Lung microvascular endothelial cell (primary cell): ENCODE measurements at places on chromosomes 2 and 18. TPM values are rescaled to one million over a fixed set of nuclear protein-coding genes. Genes with fewer than 3 reads are reported as not detected.

DNA sequence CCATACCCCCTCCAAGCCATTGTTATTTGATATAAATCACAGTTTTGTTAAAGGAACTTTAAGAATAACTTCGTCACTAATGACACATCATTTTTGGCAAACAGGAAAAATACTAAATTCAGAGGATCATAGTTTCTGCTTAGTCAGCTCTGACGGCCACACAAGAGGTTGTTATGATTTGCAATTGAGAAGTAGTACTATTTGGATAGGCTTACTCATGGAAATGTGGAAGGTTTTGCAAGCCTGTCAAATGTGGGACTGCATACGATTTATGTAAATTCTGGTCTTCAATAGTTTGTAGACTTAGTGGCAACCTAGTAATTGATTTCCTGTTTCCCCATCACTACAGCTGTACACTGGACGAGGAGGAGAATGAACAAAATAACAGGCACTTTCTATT lies 108.1 kb downstream of the ARHGEF33 start:
- peak; percentile 77 for DNase-seq

The PDE1A gene
- total RNA-seq = 3.0 and 3.7 TPM in 2 replicates

DNA sequence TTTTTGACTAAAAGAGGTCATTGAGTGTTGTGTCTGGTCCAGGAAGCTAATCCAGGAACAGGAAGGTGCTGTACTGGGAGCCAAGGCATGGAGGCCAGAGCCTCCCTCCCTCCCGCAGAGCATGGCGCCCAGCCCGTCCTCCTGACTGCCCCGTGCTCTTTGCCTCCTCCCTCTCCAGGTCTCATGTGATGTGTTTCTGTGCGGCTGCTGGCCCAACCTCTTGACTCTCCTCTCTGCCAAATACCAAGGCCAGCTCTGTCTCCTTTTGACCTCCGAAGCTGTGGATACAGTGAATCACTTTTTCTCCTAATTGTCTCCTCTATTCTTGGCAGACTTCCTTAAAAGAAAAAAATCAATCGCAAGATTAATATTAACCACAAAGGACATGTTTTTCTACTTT lies 284.1 kb downstream of the PHLPP1 start:
- peak; percentile 93 for DNase-seq

The CFAP221 gene
- total RNA-seq = not detected in 2 replicates

- peak; percentile 60 for DNase-seq
These were observed 105.2 kb downstream of the NETO1 start for GRCh38 chr18:72762515-72763122.

DNA sequence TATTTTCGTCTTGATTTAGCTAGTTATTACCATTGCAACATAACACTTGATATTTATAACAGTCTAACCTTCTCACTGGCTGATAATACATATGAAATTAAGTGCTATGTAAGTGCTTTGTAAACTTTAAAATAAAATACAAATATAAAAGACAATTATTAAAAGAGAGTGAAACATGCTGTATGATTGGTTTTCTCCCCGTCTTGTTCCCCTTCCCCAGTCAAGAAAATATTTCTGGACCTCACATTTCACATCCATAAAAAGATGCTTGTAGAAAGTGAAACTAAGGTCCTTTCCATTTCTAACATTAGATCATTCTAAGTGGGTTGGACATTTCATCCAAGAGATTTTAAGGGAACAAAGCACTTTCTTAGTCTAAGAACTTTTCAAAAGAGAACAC lies 310.2 kb upstream of the LRATD1 start:
- no peak for DNase-seq

The PSMA8 gene
- not detected in 2 replicates for total RNA-seq

GRCh38 chr2:110639972-110640371 lies 37.9 kb downstream of the BUB1 start:
- DNase-seq = no peak

DNA sequence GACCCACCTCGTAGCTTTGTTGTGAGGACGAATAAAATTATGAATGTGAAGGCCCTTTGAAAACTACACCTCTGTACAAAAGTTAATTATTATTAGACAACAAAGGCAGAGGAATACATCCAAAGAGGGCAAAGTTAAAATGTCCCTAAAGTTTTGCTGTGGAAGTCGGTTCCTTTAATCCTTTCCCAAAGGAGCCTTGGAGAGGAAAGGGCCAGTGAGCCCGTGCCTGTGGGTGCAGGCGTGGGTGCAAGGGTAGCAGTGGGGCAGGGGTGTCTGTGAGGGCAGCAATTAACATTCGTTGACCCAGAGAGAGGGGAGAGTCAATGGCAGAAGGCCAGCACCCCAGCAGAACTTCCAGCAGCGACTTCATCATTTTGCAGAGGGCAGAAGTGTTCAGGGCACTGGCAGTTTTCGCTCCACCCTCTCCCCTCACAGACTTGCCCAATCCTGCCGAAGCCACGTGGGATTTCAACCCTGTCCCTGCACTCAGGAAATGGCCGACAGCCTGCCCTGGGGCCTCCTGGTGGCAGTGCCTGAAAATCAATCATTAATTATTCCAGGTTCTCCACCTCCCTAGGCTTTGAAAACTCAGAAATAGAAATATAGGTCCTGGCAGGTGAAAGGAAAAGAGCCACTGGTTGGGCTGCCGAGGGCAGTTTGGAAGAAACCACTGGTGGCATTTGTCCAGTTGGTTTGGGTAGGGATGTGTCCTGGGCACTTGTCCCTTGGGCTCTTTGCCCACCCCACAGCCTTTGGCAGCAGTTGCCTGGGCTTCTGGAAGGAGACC lies 4.2 kb upstream of the PAX8 start:
- DNase-seq = peak; percentile 20

The EIF5B gene
- total RNA-seq = 12.7 and 14.6 TPM in 2 replicates

The VWC2L gene
- not detected in 2 replicates for total RNA-seq
